Midbrain (tissue), 1 donor: ENCODE measurements at places on chromosomes 16 and 17.

GRCh38 chr17:36732351-36732750, 131.0 kb downstream of the MRM1 start:
- DNase-seq, result no peak

DNA sequence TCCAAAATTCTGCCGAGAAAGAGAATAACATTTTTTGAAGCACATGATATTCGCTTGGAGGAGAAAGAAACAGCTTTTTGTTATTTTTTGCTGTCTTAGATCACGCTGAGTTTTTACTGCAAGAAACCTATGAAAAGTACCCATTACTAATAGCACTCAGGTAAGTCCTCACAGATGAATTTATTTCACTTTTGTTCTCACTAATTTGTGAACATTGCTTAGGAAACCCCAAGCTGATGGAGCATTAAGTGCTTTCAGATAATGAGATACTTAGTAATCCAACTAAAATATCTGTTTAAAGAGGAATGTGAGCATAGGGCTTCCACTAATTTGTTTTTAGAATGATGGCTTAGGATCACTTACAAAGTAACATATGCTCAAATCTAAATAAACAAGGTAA, 45.7 kb downstream of the MYO1D start:
- no peak for DNase-seq

DNA sequence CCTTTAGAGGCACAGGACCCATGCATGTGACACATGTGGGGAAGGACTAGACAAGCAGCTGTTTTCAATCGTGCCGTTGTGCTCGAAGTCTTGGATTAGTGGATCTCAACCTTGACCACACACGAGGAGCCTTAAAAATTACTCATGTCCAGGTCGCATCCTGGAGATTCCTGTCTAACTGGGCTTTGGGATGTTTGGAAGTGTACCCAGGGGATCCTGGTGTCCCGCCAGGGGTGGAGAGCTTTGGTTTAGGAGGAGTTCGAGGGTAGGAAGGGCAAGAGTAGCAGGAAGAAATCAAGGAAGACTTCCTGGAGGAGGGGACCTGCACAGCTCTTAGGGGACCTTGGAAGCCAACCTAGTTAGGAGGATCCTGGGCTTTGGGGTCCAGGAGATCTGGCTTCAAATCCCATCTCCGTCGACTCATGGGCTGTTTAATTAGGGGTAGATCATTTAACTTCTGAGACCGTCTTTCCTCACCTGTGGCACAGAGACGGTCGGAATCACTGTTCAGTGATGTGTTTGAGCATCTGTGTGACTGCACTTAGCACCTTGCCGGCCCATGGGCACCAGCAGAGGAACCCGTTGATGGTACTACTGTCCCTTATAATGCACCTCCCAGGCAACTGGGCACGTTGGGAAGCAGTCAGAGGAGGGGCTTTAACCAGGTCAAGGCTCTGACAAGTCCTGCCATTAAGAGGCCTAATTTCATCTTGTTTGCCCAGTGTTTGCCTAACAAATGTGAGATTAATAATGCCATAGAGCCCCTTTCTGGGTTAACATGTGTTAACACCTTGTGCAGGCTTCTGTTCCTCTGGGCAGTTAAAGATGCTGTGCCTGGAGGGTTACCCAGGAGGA, 102.0 kb upstream of the PLCG2 start:
- no peak for DNase-seq

DNA sequence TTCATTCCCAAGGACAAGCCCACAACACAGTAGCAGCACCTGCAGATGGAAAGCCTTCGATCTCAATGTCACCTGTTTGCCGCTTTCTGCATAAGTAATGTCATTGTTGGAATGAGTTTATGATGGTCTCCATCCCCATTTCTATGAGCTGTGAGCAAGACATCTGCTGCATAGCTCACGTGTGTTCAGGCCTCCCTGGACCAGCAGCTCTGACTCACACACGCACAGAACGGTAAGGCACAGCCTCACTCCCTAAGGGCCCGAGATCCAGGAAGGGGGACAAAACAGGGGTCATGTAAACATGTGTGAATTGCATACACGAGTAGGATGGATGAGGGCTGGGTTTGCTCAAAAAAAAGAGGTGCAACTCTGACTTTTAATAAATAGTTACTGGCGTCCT, 223.1 kb downstream of the SOX9 start:
- no peak for DNase-seq

DNA sequence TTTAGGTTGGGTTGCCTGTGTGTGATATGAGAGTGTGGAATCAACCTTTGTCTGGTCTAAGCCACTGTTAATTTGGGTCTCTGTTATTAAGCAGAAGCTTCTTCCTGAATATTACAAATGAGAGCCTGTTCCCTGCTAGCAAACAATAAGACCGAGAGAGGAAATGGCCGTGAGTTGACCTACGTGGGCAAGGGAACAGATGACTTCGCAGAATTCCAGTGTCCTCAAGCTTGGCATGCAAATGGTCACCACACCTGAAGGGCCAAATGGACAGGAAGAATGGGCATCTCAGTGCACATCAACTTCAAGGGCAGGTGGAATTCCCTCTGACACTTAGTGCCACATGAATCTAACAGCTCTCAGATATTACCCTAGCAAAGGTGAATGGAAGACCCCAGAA, 250.8 kb upstream of the FOXF1 start:
- no peak for DNase-seq

DNA sequence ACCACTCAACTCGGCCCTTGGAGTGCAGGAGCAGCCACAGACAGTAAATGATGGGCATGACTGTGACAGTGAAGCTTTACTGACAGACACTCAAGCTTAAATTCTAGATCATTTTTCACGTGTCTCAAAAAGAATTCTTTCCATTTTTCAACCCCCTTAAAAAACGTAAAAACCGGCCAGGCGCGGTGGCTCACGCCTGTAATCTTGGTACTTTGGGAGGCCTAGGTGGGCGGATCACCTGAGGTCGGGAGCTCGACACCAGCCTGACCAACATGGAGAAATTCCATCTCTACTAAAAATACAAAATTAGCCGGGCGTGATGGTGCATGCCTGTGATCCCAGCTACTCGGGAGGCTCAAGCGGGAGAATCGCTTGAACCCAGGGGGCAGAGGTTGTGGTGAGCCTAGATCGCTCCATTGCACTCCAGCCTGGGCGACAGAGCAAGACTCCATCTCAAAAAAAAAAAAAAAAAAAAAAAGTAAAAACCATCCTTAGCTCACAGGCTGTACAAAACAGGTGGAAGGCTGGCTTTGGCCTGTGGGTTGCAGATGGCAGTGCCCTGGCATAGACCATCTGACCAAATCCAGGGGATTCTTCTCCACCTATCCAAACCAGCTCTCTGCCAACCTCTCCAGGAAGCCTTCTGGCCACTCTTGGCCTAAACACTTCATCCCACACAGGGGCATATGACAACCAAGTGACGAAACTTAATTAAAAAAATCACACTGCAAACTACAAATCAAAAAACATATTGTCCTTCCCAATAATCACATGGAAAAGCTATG, 18.3 kb downstream of the TBC1D16 start:
- no peak for DNase-seq

- DNase-seq, result no peak
Observed at GRCh38 chr16:76634847-76635697, 357.9 kb downstream of the CNTNAP4 start.

DNA sequence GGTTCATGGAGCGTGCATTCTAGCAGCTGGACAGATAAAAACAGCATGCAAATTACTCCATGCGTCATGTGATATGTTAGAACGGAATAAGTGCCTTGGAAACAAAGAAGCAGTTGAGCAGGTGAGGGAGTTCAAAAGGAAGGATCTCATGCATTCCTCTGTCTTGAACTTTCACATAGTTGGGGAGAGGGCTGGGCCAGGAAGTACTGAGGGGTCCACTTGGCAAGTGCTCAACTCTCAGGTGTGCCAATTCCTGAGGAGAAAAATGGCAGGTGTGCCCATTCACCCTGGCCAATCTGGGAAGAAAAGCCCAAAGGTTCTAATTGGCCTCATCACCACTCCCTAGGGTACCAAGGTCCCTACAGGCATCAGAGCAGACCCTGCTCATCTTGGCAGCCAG, 67.7 kb downstream of the CES1 start:
- DNase-seq, result no peak

DNA sequence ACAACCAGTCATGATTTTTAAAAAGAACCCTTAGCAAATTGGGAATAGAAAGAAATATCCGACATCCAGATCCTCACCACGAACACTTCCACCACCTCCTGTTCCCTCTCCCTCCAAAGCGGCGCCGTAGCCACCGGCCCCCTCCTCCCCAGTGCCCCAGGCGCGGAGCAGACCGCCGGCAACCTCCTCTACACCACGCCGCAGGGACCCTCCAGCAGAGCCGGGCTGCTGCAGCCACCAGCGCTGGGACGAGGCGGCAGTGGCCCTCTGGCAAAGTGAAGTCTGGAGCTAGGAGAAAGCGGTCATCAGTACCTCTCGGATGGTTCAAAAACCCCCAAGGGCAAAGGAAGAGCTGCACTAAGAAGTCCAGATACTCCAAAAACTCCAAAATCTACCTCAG, 41.4 kb upstream of the SLFN13 start:
- no peak for DNase-seq

- DNase-seq, result no peak
Observed at GRCh38 chr16:87186446-87186845, 130.7 kb downstream of the C16orf95 start.

GRCh38 chr16:22071331-22071910, 20.9 kb upstream of the VWA3A start:
- no peak for DNase-seq

DNA sequence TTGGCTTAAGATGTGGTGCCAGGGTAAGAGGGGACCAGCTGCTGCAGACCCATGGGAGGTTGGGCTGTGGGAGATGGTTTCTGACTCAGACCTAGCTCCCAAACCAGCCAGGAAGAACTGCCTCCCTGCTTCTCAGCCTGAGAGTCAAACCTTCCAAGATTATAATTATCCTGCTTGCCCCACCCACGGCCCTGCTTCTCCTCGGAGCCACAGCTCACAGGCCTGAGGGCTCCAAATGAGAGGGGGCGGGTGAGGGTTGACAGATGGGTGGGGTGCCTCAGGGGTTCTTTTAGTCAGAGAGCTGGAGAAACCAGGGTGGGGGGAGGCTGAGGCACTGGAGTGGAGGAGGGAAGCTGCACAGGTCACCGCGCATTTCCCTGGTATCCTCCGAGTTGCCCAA, 28.7 kb upstream of the GRIN2A start:
- DNase-seq, result no peak

GRCh38 chr16:81489547-81490267, 45.1 kb downstream of the CMIP start:
- DNase-seq, result no peak

- no peak for DNase-seq
Observed at GRCh38 chr16:27174007-27174406, 29.3 kb upstream of the KDM8 start.

- DNase-seq, result no peak
Observed at GRCh38 chr17:48663134-48663924, 37.2 kb upstream of the HOXB9 start.

GRCh38 chr17:29219378-29220047, 27.1 kb upstream of the CRYBA1 start:
- peak; percentile 90 for DNase-seq

DNA sequence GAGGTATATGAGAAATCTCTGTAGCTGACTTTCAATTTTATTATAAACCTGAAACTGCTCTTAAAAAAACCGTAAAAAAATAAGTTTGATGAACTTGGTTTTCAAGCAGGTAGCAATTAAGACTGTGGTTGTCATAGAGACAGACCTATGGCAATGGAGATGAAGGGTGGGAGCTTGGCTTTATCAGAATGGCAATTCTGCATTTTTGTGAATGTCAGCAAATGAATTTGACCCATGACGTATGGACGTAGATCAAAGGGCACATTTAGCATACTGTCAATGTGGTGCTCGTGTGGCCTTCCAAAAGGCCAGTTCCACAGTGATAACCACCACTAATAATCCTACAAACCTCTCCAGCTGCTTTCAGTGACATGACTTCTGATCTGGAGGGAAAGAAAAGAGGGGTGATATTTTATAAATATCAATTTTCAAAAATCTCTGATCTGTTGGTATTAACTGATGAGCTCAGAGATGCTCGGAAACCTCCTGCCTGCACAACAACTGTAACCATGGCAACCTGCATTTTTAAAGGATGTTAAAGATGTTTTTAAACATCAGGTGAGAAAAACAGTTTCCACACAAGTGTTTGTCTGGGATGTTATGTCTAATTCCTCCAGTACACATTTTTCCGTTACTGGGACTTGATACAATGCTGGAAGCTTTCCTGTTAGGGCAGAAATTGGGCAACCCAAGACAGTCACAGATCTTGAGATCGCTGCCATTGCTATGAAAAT, 533.7 kb downstream of the CDH13 start:
- no peak for DNase-seq

DNA sequence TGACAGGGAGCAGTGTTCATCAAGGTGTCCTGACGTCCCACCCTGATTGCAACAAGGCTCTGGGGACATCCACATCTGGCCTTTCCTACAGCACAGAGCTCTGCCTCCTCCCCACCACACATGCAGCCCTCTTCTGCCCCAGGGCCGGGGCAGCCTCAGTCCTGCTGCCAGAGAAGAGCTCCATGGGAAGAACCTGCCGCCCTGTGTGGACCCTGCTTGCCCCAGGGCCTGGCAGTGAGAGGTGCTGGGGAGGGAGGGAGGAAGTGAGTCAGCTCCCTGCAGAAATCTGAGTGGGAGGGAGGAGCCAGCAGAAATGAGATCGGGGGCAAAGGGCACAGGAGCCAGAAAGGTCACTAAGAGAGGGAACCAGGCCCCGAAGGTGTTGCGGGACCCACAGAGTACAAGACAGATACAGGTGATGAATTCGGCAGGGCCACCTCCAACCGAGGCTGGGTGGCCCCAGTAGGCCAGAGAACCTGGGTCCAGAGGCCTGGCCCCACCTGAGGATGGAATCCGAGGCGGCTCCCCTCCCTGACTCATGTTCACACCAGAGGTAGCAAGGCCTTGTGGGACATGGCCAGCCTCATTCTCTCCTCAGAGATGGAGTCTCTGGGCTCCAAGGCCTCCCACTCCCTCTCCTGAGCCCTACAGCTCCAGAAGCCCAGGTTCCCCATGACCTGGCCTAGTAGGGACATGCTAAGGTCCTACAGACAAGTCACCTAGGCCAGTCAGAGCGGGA, 24.8 kb downstream of the MYO18A start:
- DNase-seq, result no peak
